ENCODE measurements at places on chromosomes 1 and 21.

DNA sequence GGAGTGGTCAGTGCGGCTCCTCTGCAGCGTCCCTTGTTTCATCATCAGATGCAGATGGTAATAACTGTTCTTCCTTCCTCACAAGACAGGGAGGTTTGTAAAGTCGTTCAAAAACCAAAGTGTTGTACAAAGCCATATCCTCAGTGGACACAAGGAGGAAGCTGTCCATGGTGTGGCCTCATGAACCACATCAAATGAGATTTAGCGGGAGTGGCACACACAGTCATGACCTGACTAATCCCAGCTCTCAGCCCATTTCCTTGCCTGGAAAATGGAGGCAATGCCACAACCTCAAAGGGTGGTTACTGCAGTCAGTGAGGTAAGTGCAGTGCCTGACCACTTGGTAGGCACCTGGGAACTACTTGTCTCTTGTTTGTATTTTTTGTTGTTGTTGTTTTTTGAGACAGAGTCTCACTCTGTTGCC, 13.4 kb downstream of the ENTREP3 start:
- no peak for DNase-seq

- no peak for DNase-seq
These were observed 720 bp downstream of the LIN9 start for GRCh38 chr1:226308166-226308722.

GRCh38 chr21:42446531-42446930, 42.8 kb downstream of the UBASH3A start:
- no peak for DNase-seq

DNA sequence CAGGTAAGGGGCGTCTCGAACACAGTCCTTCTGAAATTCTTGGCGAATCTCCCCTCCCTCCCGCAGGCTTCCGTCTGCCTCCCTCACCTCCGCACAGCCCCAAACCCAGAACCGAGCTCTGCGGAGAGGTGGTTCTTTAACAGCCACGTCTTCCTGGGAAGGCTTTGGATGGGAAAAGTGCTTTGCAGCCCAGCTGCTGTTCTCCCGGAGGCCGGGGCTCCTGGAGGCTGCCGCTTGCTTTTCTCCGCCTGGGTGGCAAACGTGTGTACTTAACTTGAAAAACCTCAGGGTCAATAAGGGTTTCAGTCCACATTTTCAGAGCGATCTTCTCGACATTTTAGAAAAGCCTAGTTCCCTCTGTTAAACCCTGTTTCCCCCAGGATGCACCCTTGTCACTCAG, 109.3 kb downstream of the PRDM16 start:
- no peak for DNase-seq

GRCh38 chr1:40352126-40352525, 21.4 kb upstream of the SMAP2 start:
- no peak for DNase-seq

DNA sequence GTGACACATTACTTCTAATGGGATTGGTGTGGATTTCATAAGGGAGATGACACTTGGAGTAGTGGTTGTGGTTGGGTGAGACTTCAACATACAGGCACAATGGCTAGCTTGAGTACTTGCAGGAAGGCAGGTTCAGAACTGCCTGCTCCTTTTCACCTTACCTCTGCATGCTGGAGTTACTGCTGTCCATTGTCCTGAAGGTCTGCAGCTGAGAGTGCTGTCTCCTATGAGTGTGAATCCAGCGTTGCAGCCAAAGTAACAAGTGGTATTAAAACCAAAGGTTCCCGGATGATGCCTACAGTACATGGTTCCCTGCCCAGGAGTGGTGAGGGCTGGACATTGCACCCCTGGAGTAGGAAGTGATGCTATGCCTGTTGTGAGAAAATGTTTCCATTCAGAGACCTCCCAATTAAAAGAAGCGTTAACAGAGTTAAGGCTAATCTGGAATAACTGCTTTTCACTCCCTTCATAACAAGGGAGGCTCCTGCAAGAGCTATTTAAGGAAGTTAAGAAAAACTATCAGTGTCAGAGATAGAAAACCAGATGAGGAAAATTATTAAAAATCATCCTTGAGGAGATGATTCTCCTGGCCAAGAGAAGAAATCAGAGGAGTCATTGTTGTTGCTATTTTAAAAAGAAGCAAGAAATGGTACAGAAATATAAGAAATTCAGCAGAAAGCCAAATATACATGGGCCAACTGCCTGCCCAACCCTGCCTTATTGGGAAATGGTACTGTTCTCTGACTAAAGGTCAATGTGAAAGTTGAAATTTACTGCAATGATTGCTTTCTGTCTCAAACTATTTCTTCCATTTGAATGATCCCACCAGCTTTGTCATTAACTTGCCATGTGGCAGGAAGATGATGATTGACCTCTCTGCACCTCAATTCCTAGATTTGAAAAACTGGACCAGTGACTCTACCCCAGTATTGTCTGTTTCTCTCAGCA, 9.8 kb upstream of the F5 start:
- no peak for DNase-seq

DNA sequence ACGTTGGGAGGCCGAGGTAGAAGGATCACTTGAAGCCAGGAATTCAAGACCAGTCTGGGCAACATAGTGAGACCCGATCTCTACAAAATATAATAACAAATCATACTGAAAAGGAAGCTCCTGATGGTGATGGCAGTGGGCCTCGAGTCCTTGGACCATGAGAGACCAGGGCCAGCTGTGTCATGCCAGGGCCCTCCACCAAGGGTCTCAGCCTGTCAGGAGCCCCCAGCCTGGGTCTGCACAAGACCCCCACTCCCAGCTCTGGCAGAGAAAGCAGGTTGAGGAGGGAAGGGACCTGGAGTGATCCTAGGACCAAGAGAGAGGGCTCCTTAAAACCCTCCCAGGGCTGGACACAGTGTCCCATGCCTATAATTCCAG, 6.7 kb upstream of the CTRC start:
- no peak for DNase-seq

- DNase-seq, result no peak
These were observed at the start of gene SYT6 for GRCh38 chr1:114153261-114154145. Gene SYT6, minus strand, starts transcription at chr1:114153869. Its CDS starts 97 bp downstream, at chr1:114153772.

DNA sequence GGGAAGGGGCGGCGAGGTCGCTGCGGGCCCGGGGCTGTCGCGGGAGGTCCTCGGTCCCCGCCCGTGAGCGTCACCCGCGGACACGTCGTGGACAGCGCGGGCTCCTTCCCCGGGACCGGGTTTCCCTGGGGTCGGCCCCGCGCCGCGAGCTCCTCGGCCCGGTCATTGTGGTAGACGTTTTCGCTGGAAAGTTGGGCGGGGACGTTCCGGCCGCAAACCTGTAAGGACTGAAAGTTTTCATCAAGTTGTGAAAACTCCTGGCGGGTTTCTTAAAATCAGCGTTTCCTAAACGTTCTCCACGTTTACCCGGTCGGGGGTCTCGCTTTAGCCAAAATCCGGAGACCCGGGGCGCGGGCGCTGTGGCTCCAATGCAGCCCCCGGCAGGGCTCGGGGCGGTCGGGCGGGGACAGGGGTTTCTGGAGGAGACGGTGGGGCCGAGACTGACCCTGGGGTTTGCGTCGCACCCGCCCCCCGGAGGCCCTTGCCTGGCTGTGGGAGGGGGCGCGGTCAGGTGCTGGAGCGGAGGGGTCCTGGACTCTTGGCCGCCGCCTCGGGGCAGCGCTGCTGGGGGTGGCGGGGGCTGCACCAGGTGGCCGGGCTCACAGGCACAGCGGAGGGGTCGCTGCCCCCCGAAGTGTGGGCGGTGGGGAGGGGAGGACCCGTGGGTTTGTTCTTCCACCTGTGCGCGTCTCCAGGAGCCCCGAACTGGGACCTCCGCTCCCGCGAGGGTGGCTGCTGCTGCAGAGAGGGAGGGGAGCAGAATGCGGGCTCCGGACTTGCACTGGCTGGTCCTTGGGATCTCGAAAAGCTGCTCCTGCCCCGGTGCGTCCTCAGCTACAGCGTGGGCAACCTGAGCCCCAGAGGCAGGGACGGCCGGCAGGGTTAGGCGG, 827 bp downstream of the PRKCZ start:
- no peak for DNase-seq

- DNase-seq, result no peak
These were observed 321.2 kb downstream of the CHRM3 start for GRCh38 chr1:239707615-239708014.

DNA sequence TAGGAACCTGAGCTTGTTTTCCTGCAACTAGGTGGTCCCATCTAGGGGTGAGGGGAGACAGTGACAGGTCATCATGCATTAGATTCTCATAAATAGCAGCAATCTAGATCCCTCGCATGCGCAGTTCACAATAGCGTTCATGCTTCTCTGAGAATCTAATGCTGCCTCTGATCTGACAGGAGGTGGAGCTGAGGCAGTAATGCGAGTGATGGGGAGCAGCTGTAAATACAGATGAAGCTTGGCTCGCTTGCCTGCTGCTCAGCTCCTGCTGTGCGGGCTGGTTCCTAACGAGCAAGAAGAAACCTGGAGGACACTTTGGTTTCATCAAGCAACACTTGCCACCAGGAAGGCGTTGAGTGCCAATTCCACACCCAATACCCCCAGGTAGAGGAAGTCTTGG, 95.1 kb upstream of the OLIG2 start:
- no peak for DNase-seq

- no peak for DNase-seq
These were observed 16.5 kb upstream of the RYR2 start for GRCh38 chr1:237025358-237026074.

DNA sequence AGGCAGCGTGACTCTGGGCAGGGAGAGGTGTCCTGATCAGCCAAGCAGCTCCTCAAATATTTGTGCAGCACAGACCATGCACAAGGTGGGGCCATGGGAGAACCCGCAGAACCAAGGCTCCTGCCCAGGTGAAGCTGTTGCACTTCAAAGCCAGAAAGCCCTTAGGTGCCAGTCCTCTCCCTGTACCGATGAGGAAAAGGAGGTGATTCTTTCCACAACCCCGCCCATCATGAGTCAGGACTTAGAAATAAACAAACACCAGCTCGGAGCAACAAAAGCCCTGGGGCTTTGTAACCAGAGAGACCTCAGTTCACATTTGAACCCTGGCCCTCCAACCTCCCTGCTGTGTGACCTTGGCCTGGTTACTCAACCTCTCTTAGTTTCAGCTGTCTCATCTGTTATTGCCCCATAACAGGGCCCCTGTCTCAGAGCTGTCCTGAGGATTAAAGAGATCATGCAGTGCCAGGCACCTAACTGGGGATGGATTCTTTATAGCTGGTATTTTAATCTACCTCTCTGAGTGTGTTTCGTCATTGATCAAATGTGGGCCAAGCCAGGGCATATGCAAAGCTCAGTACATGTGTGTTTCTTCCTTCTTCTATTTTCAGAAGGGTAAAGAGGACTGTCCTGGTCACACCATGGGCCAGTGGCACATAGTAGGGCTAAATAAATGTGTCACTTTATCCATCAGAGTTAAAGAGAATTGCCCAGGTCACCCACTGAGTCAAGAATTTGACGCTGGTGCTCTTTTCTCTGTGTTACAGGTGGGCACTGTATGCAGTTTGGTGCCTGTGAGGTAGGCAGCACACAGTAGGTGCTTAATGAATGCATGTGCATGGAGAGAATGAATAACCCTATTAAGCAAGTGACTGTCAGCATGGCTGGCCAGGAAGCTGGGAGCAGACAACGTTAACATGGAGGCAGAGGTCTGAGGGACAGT, 1.4 kb downstream of the LDLRAD1 start:
- DNase-seq, result no peak

- no peak for DNase-seq
These were observed 198.4 kb downstream of the USP25 start for GRCh38 chr21:15928196-15928595.

GRCh38 chr1:115506518-115506917, 135.3 kb upstream of the VANGL1 start:
- DNase-seq, result no peak

GRCh38 chr1:99685516-99686180, 39.7 kb downstream of the PALMD start:
- DNase-seq, result peak; percentile 22

GRCh38 chr1:176558561-176558960, 95.6 kb downstream of the PAPPA2 start:
- no peak for DNase-seq

DNA sequence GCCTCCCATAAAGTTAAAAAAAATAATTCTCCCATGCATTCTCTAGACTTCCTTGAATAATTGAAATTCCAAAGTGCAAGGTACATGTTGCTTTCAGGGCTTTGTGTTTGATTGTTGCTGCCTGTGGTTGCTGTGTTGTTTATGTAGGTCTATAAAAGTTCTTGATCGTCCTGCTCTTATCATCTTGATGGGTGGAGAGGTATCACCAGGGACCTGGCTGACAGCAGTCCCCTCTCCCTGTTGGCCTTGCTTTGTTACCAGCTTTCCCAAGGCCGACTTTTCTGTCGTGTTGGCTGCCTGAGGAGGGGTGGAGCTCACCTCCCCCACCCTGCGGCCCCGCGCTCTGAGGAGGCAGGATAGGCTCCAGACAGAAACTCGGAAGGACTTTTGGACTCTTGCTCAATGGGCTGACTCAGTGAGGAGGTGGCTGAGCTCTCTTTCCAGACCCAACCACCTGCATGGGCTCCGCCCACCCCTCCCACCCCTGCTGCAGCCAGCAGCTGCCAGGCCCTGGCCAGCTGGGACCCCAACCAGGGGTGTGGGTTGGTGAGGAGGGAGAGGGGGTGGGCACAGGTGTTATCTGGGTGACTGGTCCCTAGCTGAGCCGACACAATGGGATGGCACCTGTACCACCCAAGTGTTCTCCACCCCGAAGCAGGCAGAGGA, 2.0 kb downstream of the INAVA start:
- no peak for DNase-seq

- no peak for DNase-seq
These were observed 16.9 kb downstream of the AVPR1B start for GRCh38 chr1:206100226-206100815.

DNA sequence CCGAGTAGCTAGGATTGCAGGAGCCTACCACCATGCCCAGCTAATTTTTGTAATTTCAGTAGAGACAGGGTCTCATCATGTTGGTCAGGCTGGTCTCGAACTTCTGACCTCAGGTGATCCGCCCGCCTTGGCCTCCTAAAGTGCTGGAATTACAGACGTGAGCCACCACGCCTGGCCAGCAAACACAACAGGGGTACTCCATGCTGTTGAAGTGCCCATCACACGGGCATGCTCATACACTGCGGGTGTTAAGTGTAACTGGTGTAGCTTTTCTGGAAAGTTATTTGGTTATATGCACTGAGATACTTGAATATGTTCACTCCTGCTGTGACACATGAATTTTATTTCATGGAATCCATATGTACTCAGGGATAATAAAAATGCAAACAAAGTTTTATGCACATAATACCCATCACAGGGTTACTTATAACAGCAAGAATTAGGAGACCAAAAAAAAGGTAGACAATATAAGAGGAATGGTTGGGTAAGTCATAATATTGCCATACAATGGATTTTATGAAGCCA, 9.2 kb downstream of the SRSF4 start:
- DNase-seq, result no peak

GRCh38 chr1:176643536-176643935, 180.6 kb downstream of the PAPPA2 start:
- DNase-seq, result no peak

GRCh38 chr1:158104891-158105290, 75.8 kb upstream of the CD1D start:
- no peak for DNase-seq

GRCh38 chr1:64909031-64909430, 57.3 kb downstream of the JAK1 start:
- no peak for DNase-seq
